ENCODE measurements at places on chromosomes 4 and X. TPM values are rescaled to one million over a fixed set of nuclear protein-coding genes. Genes with fewer than 3 reads are reported as not detected.

GRCh38 chr4:121007660-121008059, 64.7 kb downstream of the NDNF start:
- DNase-seq: no peak

Gene DUSP21
- not detected for total RNA-seq

GRCh38 chrX:56125946-56126345, 106.2 kb upstream of the KLF8 start:
- no peak for DNase-seq

Gene ZNF630
- 1.3 TPM for total RNA-seq

- DNase-seq: no peak
Observed at GRCh38 chr4:54104907-54105306, 4.9 kb downstream of the GSX2 start.

DNA sequence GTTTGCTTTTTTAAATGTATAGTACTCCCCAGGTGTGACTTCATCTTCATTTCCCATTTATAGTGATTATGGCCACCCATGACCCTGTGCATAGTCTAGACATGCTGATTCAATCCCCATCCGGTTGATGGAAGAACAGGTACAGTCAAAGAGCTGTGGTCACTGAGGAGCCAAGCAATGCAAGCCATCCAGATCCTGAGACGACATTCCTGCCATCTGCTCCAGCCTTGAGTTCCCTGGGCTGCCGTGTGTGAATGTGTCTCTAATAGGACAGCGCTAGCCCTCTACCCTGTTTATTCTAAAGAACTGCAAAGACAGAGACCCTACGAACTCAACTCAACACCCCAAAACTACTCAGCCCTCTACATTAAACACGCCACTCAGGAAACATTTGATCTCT, 1.7 kb downstream of the KCNIP4 start:
- DNase-seq: no peak

DNA sequence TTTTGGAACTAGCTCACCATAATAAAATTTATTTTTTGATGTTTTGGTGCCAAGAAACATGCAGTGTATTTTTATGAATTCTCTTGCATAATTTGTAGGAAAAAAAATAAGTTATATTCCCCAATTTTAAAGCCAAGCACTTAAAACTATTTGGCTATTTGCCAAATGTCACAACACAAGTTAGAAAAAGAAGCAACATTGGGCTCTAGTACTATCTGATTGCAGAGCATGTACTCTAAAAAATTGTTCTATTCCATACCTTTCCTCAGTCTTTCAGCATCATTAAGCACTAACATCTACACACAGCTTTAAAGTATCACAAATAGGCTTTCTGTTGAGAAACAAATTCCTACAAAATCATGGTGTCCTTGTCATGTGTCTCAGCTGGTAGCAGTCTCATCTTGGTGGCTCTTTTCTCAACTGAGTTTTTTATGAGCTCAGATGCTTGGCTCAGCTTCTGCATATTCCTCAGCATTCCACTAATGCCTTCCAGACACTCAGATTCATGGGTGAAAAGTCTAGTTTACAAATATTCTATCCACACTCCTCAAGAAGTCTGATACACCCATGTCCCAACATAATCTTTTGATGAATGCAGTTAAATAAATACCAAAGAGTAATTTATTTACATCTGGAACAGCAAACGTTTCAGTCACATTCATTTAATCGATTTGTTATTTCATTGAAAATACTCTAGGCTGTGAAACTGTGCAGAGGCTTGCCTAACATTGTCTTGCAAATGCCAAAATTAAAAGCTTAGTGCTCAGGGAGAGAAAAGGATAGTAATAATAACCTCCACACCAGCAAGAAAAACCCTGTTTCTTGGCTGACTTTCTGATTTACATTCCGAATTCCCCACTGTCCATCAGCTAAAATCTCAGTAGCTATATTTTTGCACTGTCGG, 2209.9 kb downstream of the PCDH7 start:
- DNase-seq: no peak

Gene FOXR2
- not detected for total RNA-seq

GRCh38 chrX:56783996-56784620, 55.1 kb downstream of the NBDY start:
- no peak for DNase-seq

Gene ANTXR2
- total RNA-seq: 34.7 TPM

Gene PF4V1
- total RNA-seq: not detected

DNA sequence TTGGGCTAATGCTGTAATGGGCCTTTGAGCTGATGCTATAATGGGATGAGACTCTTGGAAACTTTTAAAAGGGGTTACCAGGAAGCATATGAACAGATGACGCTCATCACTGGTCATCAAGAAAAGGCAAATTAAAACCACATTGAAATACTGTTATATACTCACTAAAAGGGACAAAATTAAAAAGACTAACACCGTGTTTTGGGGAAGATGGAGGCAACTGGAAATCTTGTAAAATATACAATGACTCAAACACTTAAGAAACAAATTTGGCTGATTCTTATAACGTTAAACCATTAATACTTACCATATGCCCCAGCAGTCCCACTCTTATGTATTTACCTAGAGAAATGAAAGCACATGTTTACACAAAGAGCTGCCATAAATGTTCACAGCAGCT, 207.2 kb upstream of the GPRIN3 start:
- DNase-seq: no peak

DNA sequence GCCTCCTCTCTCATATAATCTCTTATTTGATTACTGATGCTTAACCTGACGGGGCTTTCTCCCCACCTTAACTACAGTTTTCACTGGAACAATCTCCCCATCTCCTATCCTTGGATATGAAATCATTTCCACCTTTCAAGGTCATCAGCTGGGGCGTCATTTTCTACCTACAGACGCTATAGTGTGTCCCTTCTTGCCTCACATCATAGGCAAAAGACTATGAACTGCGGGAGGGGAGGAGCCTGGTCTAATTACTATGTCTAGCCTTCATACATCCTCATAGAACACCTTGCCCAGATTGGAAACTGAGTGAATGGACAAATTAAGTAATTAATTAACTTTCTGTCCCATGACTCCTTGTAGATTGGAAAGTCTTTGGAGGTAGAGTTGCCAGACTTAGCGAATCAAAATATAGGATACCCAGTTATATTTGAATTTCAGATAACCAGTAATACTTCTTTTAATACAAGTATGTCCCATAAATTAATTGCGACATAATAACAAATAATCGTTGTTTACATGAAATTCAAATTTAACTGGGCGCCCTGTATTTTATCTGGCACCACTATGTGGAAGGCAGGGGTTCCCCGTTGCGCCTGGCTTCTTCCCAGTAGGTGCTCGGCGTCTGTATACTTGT, 752 bp upstream of the ATP6AP2 start:
- DNase-seq: no peak

DNA sequence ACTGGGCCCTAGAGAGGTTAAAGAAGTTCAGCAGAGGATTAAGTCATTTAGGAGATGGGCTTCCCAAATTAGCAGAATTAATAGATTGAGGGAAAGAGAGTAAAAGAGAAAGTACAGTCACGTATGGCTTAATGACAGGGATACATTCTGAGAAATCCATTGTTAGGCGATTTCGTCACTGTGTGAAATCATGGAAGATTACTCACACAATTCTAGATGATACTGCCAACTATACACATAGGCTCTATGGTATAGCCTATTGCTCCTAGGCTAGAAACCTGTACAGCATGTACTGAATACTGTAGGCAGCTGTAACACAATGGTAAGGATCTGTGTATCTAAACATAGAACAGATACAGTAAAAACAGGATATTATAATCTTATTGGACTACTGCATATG, 180.6 kb downstream of the RNF150 start:
- DNase-seq: peak; percentile 70

DNA sequence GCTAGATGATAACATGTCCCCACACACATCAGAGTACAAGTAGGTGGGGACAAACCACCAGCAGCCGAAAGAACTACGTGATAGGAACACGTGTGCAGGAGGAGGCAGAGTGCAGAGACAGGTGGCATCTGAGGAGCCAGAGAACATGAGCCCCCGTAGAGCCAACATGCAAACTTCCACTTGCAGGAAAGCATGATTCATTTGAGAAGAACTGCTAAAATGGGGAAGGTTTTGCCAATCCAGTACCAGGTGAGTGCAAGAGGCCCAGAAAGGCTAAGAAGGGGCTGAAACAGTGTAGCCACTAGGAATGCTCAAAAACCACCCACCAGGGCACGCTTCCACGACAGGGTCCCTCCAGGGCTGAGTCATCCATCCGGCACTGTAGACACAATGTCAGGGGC, 149.8 kb upstream of the TENM3 start:
- peak; percentile 76 for DNase-seq

- no peak for DNase-seq
Observed at GRCh38 chr4:129278868-129279267, 182.9 kb downstream of the C4orf33 start.

DNA sequence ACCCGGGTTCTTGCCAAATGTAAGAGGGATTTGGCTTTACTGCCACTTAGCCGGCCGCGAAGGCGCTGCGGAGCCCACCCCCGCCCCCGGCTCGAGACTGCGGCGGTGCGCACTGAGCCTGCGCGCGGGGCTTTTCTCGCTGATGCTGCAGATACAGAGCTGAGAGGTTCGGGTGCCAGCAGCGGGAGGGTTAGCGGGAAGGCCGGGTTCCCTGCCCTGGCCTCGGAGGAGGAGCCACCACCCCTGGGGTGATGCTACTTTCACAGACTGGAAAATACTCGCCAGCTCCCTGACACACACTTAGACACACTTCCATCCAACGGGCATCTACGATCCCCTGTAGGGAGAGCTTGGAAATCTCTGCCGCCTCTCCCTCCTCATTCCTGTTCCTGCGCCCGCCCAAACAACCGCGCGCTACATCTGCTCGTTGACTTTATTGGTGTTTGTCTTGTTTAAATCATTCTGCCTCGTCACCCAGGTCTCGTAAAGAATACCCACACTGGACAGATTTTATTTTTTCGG, 2.1 kb upstream of the PCDH7 start:
- DNase-seq: peak; percentile 60

Gene LNX1
- 4.4 TPM for total RNA-seq

DNA sequence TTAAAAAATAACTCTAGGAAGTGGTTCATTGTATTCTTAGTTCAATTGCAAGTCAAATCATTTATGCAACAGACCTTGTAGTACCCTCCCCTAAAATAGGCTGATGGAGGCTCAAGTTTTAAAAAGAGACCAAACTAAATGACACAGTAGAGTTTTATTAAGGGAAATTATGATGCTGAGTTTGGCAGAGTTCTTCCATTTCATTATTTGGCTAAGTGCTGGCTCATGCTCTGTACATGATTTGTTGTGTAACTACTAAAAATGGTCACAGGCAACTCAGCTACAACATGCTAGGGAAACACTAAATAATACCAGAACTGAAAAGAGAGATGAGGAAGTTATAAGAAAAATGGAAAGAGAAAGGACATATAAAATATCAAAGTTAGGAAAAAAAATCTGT, 96.1 kb upstream of the TFDP3 start:
- DNase-seq: no peak

DNA sequence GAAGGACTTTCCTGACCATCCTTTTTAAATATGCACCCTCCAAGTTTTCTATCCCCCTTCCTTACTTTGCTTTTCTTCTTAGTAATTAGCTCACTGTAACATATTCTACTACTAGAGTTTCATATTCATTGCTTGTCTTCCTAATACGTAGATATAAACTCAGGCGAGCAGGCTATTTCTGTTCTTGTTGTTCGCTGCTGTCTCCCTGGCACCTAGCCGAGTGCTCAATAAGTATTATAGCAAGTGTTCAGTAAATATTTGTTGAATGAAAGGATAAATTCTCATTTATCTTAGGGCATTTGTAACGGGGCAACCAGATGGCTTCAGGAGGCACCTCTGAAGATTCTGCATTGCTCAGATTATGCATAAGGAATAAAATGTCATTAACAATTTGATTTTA, 6.8 kb upstream of the RHOH start:
- DNase-seq: no peak

DNA sequence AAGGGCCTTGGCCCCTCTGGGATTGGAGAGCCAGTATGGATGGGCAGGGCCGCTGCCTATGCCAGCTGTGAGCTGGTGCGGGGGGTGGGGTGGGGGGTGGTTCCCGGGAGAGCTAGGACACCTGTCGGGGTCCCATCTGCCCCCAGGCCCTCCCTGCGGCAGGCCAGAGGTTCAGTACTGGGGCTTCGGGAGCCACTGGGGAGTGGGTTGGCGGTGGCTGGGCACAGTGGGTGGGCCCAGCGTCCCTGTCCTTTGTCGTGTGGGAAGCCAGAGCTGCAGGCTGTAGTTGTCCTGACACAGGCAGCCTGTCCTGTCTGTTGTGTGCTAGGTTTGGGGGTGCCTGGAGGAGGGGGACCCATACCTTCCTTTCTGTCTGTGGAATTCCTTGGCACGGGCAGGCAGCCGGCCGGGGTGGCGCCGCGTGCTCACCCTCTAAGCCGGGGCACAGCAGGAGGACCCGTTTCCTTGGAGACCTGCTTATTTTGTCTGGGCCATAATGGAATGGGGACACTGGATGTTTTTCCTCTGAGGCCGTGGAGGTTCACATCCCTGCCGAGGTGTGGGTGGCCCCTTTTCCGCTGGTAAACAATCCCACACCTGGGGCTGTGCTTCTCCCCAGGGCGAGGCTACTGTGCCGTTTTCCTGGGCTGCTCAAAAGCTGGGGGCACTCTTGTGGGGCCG, 14.8 kb downstream of the DOK7 start:
- DNase-seq: no peak

Gene GLRA2
- not detected for total RNA-seq

Gene TMSB15A
- total RNA-seq: 0.46 TPM
